ENCODE measurements at places on chromosomes 4 and X.

DNA sequence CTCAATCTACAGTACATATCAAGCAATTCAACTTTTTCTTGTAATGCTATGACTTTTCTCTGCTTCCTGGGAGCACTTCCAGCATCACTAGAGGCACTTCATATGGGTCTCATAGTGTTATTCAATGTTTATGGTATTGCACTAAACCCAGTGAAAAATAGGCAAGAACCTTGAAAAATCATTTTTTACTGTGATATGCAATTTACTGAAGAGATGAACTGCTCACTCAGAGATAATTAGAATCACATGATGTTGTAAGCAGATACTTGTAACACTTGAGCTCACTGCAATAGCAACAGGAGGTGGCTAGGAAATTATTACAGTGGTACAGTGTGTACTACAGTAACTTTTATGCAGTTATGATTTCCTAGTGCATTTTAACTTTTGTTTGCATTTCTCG, 93.3 kb downstream of the RASGEF1B start:
- DNase-seq, result peak; percentile 29

GRCh38 chr4:152485726-152486276, 50.1 kb downstream of the FBXW7 start:
- DNase-seq, result no peak

DNA sequence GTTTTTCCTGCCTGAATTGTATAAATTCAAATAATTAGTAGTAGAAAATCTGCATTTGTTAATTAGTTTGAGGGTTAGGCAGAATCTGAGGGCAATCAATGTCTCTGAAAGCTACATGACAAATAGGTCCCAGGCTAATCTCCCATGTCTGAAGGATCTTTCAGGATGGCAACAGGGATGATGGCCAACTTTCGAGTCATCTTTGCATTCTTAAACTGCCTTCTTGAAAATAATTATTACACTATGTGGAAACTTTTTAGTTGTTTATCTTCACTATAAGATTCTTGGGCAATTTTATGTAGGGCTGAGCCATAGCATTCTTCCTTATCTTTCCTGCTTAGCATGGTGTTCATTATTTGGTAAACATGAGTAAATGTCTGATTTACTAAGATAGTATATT, 490.3 kb upstream of the EPHA5 start:
- DNase-seq, result no peak

DNA sequence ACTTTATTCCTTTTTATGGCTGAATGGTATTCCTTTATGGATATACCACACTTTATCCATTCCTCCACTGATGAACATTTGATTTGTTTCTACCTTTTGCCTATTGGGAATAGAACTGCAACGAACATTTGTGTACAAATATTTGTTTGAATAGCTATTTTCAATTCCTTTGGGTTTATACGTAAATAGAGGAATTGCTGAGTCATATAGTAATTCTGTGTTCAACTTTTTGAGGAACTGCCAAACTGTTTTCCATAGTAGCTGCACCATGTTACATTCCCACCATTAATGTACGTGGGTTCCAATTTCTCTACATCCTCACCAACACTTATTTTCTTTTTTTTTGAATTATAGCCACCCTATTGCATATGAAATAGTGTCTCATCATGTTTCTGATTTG, 156.5 kb upstream of the ATP6AP2 start:
- no peak for DNase-seq

- DNase-seq, result no peak
Measured at GRCh38 chrX:47815901-47816845, 20.5 kb upstream of the ZNF81 start.

GRCh38 chrX:119093991-119094735, 21.4 kb downstream of the CT47C1 start:
- DNase-seq, result no peak

DNA sequence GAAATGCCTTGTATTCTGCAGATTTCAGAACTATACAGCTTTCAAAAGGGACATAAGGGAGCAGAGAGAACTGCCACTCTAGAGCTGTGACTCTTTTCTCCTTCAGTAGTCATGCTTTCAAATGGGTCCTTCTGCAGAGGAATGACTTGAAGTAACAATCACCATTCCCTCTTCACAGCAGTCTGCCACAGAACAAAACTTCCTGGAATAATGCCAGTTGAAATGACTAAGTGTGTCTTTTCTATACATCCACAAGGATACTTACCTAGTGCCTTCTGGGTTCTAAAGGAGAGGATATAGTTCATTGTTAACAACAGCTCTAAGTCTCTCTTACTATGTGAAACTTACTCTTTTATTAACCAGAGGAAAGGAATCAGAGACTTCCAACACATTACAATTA, 515.4 kb upstream of the ATOH1 start:
- no peak for DNase-seq

- DNase-seq, result no peak
Measured at GRCh38 chr4:100605144-100605543, 87.3 kb upstream of the EMCN start.

- no peak for DNase-seq
Measured at GRCh38 chrX:64394059-64394873, 986 bp downstream of the MTMR8 start.

GRCh38 chr4:71697031-71697430, 86.8 kb downstream of the GC start:
- no peak for DNase-seq

GRCh38 chr4:156547439-156547838, 424.2 kb downstream of the PDGFC start:
- no peak for DNase-seq

GRCh38 chr4:36006226-36006625, 238.1 kb downstream of the ARAP2 start:
- no peak for DNase-seq

- DNase-seq, result no peak
Measured at GRCh38 chr4:25978327-25978726, 64.3 kb downstream of the SMIM20 start.

DNA sequence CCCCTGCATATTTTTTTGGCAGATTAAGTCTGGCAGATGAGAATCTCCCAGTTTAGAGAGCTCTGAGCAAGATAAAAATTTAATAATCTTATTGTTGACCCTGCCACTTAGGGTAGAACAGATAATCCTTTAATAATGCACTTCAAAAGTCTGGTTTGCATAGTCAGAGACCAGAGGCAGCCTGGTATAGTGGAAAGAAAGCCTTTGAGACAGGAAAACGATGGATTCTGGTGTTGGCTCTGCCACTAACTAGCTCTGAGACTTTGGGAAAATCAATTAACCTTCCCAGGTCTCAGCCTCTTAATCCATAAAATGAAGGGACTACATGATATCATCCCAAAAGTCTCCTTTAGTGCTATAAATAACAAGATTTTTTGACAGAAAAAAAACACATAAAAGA, 824.5 kb downstream of the STIM2 start:
- DNase-seq, result no peak

DNA sequence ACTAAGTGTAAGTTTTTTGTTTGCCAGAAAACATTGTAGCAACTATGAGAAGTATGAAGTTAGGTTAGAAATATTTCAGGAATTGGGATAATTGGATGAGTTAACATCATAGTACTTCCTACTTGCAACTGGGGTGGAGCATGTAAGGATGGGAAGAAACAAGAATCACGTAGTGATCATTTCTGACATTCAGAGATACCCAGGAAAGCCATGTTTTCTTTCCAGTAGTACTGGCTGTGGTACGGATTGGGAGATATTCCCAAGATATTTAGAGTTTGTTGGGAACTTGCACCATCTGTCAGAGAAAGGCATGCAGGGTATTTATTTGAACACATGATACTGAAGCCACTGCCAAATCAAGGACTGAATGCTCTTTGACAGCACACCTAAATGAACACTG, 87.6 kb upstream of the SLC4A4 start:
- no peak for DNase-seq

GRCh38 chr4:17030543-17030942, 132.1 kb upstream of the LDB2 start:
- no peak for DNase-seq

DNA sequence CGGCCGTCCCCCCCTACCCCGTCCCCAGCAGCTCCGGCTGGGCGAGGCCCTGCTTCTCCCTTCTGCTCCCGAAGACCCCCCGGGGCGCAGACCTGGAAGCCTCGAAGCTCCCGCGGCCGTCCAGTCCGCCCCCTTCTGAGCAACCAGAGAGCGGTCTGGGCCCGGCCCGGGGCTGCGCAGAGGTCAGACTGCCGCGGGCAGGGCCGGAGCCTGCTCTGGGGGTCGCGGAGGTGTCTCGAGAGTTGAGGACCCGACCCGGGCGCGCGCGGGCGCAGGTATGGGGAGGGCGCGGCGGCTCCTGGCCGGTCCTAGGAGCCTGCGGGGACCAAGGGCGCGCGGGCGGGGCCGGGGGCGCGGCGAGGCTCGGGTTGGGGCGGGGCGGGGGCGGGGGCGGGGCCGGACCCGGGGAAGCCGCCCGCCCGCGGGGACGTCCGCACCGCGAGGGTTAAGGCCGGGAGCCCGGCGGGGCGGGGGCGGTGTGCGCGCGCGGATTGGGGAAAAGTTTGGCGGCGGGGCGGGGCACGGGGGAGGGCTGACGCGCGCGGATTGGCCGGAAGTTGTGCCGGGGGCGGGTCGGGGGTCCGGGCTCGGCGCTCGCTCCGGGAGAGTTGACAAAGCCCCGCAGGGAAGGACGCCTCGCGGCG, at the start of gene FGFRL1:
Gene FGFRL1, plus strand, starts transcription at position 605 of the 644 bp plus-strand sequence. CDS start 860 bp downstream, outside the sequence.
- DNase-seq, result no peak

GRCh38 chr4:142944565-142944964, 98.5 kb upstream of the INPP4B start:
- DNase-seq, result no peak

- no peak for DNase-seq
Measured at GRCh38 chr4:103948244-103949018, 228.6 kb upstream of the TACR3 start.

DNA sequence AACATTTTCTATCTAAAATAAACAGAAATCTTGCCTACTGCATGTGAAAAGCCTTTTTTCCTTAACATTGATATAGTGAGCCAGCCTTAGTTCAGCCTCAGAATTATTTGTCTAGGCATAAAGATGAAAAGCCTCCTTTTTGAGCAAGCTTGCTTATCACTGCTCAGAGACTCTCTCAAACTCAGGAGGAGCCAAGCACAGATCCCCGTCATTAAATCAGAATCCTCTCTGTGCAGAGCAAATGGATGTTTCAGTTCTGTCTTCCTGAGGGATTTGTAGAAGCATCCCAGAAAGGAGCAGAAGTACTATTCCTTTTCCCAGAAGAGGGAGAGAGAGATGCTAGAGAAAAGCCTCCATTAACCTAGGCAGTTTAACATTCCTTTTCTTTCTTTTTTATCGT, 186.9 kb upstream of the LNX1 start:
- no peak for DNase-seq

DNA sequence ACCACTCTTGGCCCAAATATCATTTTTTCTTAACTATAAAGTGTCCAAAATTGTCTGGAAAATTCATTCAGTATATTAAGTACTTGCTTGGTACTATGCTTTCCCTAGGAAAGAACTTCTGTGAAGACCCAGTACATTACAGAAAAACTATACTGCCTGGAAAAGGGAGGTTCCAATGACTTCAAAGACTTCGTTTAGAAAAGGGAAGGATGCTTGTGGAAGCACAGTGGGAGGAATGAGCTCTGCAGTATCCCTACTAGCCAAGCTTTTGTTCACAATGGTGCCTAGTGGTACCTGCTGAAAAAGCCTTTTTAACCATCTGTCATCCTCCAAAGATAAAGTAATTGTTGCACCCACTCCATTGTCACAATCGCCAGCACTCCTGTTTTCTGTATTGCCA, 7.2 kb downstream of the TEC start:
- no peak for DNase-seq

DNA sequence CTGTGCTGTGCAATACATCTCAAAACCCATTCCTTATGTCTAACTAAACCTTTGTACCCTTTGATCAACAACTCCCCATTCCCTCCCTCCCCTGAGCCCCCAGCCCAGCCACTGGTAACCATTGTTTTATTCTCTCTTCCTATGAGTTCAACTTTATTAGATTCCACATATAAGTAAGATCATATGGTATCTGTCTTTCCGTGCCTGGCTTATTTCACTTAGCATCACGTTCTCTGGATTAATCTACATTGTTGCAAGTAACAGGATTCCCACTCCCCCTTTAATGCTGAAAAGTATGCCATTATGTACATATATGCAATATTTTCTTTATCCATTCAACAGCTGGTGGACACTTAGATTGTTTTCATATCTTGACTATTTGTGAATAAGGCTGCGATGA, 119.4 kb downstream of the RNF150 start:
- DNase-seq, result no peak

DNA sequence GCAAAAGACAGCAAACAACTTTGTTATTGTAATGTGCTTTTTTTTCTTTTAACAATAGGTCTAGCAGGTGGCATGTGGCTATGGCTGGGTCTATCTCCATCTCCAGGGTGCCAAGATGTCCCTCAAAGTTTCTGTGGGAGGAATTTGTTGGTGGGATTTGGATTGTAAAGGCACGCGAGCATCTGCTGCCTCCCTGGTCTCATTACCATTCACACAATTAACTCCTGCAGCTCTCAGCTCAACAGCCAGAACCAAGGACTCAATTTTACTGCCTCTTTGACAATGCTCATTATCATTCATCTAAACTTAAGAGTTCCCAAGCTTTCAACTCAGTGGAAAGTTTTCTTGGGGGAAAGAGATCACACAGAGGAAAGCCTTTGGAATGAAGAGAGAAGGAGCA, 10.9 kb upstream of the PCDH18 start:
- no peak for DNase-seq

DNA sequence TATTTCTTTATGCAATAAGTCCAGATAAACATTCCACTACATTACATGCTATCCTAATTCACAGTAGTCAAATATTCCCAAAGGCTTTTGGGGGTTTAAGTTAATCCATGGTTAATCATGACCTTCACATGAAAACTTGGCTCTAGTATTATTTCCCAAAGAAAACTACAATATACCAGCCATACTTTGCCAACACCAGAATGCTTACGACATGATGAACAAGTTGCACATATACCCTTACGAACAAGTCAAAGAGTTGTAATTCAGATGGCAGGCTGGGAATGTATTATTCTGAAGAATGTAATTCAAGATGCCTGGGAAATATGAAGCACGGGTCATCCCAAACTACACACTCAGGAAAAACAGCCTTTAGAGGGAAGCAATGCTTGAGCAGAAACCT, 499.6 kb downstream of the PPARGC1A start:
- DNase-seq, result no peak

GRCh38 chrX:3679669-3680068, 33.8 kb downstream of the PRKX start:
- DNase-seq, result no peak

DNA sequence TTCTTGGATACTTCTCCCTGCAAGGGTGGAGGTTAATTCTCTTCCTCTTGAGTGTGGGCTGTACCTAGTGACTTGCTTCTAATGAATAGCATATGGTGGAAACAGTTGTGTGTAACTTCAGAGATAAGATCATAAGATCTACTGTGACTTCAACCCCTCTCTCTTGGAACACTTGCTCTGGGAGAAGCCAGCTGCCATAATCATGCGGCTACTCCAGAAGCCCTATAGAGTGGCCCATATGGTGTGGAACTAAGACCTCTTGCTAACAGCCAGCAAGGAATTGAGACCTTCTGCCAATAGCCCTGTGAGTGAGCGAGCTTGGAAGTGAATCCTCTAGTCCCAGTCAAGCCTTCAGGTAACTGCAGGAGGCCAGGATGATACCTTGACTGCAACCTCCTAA, 81.1 kb downstream of the RBMX2 start:
- DNase-seq, result no peak
